NCI-H524 (cell line): ENCODE measurements at places on chromosomes 12 and 14.

GRCh38 chr12:59084511-59085375 is 164.4 kb upstream of the LRIG3 start:
- no peak for DNase-seq

- DNase-seq = no peak
Observed at GRCh38 chr14:91223028-91223783, 21.3 kb downstream of the GPR68 start.

GRCh38 chr12:69512820-69513219 is 42.6 kb downstream of the FRS2 start:
- no peak for DNase-seq

- DNase-seq = no peak
Observed at GRCh38 chr12:131367983-131368667, 342.8 kb upstream of the SFSWAP start.

DNA sequence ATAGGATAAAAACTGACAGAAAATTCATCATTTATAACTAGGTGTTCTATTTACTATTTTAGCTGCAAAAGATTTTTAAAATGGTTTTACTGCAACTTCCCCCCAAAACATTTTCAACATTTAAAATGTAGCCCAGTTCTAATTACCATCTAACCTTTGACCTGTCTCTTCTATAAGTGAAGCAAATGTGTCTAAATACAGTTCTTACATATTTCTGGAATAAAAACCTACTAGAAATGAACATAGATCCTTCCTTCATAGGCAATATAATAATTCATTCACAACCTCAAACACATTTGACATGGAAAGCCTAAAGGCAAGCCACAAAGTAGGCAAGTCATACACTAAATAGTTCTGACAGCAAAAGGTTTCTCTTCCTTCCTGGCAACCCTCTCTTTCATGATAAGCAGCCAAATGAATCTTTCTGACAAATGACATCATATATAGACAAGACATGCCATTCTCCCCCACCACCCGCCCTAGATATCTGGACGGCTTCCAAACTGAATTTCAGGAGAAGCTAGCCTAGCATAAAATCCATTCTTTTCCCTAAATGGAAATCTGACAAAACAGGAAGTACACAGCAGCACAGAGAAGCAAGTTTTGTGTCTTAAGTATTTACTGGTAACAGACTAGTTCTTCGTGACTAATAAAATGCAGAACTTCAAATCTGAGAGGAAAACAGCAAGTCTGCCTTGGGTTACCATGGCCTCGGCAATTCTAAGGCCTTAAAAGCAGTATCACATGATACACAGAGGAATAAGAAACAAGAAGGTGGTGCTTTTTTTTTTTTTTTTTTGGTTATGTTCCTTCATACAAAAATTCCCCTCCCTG is 17.2 kb upstream of the ARID4A start:
- no peak for DNase-seq

DNA sequence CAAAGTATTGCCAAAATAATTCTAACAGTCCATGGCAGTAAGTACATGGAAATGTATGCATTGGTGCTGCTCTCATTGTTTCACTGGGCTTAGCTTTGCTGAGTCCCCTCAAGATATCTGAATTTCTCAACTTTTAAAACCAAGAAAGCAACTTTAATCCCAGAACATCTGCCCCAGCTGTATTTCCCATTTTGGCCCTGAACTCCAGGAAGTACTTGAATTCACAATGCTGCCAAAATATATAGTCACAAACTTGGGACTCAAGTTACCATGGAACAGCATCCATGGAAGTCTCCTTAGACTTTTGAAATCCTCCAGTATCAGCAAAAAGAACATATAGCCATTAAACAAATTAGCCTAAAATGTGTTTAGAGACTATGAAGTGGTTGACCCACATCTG is 78.5 kb upstream of the FLRT2 start:
- DNase-seq = no peak

- DNase-seq = peak; percentile 34
Observed at GRCh38 chr14:20247646-20248246, 8.7 kb downstream of the OR11H4 start.

DNA sequence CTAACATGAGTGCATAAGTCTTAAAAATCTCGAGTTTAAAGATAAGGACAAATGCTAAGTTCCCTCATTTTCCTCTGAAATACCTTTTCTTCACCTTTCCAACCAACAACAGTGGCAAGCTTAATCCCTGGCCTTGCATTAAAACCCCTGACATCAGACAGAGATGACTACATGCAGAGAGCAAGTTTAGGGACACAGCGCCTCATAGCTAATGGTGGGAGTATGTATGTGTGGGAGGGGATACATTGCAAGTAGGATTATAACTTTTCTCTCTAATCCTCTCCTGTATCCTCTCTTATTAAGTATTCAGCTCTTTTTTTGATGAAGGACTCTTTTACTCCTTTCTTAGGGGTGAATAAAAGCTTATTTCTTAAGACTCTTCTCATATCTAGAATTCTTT is 547.1 kb downstream of the CCER1 start:
- peak; percentile 59 for DNase-seq

DNA sequence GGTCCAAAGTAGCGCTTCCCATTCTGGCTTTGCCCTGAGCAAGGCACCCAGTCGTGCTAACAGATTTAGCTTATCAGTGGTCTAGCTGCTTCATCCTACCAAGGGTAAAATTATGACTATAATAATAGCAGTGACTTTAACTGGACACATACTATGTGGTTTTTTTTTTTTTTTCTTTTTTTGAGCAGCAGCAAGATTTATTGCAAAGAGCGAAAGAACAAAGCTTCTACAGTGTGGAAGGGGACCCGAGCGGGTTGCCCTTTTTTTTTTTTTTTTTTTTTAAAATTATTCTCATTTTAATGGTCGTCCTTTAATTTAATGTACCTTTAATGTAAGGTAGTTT is 505 bp downstream of the HELB start:
- DNase-seq = no peak

DNA sequence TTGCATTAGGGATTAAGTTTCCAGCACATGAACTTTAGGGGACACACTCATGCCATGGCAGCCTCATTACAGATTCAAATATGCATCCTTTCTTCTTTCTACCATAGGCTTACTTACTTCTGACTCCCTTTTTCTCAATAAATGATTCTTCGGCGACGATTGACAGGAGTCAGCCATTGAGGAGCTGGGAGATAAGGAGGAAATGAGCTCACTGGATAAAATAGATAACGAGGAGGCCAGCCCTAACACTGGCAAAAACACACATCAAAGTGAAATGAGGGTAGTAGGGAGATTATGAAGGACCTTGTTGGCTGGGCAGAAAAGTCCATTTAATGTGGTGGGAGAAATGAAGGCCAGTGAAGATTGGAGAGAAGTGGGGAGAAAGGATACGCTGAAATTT is 172.2 kb downstream of the SLC41A2 start:
- no peak for DNase-seq

DNA sequence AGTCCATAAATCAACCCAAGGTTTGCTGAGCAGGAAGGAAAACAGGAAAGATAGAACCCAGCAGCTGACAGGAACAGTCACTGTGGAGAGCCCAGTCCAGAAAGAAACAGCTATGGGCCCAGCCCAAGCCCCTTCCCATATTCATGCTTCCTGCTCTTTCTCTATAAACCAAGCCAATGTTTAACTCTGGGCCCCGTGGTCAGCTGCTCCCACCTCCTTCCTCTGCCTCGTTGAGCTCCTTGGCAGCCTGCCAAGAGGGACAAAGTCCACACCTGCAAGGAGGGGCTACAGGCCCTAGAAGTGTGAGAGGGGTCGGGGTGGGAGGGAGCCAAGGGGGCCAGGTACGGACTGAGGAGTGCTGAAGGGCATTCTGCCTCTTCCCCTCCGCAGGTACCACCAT is 10.0 kb downstream of the SLC6A13 start:
- no peak for DNase-seq

- DNase-seq = no peak
Observed at GRCh38 chr14:87813211-87813610, 179.8 kb downstream of the GALC start.

GRCh38 chr12:101485021-101485420 is 9.9 kb downstream of the SPIC start:
- DNase-seq = no peak

DNA sequence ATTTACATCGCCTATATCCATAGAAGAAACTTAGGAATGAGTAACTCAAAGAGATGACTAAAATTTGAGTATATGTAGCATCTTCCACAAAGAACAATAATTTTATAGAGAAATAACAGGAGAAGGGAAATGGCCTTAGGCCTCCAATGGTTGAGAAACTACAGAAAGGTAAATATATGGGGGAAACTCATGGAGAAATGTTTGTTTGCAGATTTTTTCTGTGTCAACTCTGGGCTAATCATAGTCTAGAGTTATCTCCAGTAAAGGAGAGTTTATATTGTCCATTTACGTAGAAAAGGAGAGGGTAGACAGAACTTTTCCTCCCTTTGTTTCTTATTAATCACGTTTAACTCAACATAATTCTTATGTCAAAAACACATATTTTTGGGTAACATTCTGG is 244.2 kb downstream of the GLT1D1 start:
- DNase-seq = no peak

DNA sequence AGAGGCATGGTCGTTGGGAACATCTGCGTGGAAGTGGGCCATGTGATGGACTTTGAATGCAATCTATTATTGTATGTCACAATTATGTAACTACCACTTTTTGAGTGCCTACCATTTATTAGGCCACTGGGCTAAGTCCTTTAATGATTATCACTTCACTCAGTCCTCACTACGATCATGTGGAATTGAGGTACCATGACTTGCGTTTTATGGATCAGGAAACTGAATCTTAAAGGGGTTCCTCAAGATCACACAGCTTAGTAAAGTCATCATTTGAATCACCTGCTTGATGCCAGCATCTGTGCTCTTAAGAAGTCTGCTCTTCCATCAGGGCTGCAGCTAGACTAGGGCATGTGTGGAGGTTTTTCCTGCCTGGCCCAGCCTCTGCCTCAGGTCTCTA is 136.7 kb downstream of the DAD1 start:
- no peak for DNase-seq

- no peak for DNase-seq
Observed at GRCh38 chr14:42517806-42518500, 911.3 kb downstream of the LRFN5 start.

DNA sequence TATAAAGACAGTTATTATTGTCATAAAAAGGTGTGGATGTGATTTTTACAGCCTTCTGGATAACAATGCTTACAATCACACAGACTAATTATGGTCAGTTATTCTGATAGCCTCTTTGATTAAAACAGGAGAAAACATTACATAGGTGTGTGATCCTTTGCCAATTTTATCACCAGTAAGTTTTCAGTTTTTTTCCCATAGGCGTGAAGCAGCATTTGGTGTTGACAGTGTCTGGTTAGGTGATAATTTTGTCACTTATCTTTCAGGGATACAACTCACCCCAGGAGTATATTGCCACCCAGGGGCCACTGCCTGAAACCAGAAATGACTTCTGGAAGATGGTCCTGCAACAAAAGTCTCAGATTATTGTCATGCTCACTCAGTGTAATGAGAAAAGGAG is 208.8 kb downstream of the EPS8 start:
- no peak for DNase-seq
